ENCODE measurements at places on chromosomes 2 and 18.
A peak's percentile ranks its signal among the peaks of the same experiment; 100 is the strongest.

DNA sequence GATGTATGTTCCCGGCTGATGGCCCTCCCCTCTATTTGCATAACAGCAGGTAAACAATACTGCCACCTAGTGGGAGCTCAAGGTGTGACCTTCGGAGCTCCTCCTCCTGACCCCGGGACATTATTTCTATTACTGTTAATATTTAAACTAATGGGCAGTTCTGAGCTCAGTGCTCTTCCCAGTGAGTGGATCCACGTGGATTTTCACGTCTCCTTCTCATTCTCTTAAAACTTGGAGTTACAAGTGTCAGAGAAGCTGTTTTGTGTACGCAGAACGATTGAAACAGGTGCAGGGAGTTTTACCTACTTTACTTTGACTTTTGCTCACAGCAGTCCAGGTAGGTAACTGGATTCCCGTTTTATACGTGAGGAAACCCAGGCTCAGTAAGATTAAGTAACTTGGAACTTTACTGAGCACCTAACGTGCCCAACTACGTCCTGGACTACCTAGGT, 127.3 kb downstream of the PRKCE start:
- DNase-seq: no peak

GRCh38 chr2:241108271-241109209, 6.5 kb upstream of the MTERF4 start:
- no peak for DNase-seq

GRCh38 chr2:65586516-65586915, 154.1 kb upstream of the SPRED2 start:
- no peak for DNase-seq

DNA sequence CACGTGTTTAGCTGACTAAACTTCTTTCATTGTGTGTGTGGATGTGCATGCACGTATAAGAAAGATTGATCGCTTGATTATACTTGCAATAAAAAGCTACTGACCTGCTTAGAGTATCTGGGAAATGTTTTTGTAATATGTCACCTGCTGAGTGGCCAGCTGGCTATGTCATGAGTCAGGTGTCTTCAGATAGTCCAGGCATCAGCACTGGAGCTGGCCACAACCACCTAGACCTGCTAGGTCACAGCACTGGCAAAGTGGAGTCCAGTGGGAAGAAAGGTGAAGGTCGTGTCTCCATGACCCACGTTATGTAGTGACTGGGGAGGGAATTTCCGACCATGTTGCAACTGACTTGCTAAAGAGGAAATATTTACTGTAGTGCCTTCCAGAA, 147.0 kb downstream of the ESCO1 start:
- DNase-seq: no peak

GRCh38 chr2:44747794-44748193, 193.7 kb upstream of the SIX3 start:
- no peak for DNase-seq

- no peak for DNase-seq
Observed at GRCh38 chr2:212956665-212957607, 194.5 kb downstream of the IKZF2 start.

- DNase-seq: no peak
Observed at GRCh38 chr2:10385501-10385900, 62.6 kb downstream of the ODC1 start.

GRCh38 chr2:145800151-145801091, 1280.5 kb upstream of the ZEB2 start:
- no peak for DNase-seq

GRCh38 chr2:8307606-8308180, 374.2 kb upstream of the ID2 start:
- DNase-seq: no peak

- no peak for DNase-seq
Observed at GRCh38 chr2:13616059-13616458, 899.3 kb downstream of the TRIB2 start.

DNA sequence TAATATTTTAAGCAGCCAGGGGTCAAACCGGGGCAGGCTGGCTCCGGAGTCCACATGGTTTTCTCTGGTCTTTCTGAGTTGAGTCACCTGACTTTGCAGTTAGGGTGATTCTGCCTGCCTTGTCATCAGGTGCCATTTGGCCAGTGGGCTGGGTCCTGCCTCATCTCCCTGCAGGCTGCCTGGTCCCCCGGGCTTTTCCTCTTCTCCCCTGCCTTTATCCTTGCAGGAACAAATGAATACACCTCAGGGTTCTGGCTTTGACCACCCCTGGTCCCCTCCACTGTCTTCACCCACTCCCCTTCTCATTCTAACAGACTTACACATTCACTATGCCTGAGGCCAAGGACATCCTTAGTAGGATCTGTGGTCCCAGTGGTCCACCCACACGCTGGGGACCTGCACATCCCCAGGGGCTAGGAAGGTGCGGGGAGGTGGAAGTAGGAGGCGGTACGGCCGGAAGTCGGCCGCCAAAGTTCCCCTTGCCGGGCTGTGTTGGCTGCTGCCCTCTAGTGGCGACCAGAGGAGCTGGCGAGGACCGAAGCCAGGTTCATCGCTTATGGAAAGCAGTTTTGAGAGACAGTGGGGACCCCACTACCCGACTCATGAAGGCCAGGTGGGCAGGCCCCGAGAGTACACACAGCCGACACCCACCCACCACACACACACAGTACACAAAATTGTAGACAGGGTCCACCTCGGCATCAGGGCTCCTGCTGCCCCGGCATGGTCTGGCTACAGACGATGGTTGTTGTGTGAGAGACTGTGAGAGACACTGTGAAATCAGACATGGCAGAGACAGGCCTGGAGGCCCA, 6.3 kb upstream of the TEX261 start:
- DNase-seq: no peak

GRCh38 chr2:55252832-55253231, 16.2 kb downstream of the MTIF2 start:
- no peak for DNase-seq

GRCh38 chr2:178899656-178900055, 92.4 kb upstream of the TTN start:
- DNase-seq: no peak

- no peak for DNase-seq
Observed at GRCh38 chr2:42052702-42053481, 5.1 kb downstream of the PKDCC start.

- no peak for DNase-seq
Observed at GRCh38 chr18:74728586-74728985, 130.9 kb downstream of the ZNF407 start.

GRCh38 chr2:30625276-30625675, 178.2 kb downstream of the LCLAT1 start:
- no peak for DNase-seq

GRCh38 chr2:47072018-47072691, 83.0 kb downstream of the STPG4 start:
- peak; percentile 85 for DNase-seq

GRCh38 chr2:147636238-147636882, 208.5 kb upstream of the ACVR2A start:
- peak; percentile 43 for DNase-seq

DNA sequence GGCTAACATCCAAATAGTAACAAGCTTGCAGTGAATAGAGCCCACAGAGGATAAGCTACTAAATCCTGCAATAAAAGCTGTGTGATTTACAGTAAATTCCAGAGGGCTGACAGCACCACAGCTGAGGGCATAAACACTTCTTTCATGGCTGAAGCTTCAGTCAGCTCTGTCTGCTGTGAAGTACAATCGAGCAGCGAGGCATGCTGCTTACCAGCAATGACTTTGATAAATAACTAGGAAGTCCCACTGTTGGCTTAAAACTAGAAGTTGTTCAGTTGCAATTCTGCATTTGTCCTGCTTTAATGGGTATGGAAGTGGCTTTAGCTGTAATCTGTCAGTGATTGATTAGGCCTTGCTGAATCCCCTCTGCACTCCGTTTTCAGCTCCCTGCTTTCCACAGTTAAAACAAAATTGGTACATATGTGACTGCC, 65.2 kb upstream of the FIGN start:
- DNase-seq: peak; percentile 68

- no peak for DNase-seq
Observed at GRCh38 chr18:75221897-75222296, 11.3 kb downstream of the TSHZ1 start.

- DNase-seq: no peak
Observed at GRCh38 chr2:235949567-235950472, 218.4 kb downstream of the GBX2 start.

- no peak for DNase-seq
Observed at GRCh38 chr18:6891788-6892187, 162.3 kb downstream of the ARHGAP28 start.

DNA sequence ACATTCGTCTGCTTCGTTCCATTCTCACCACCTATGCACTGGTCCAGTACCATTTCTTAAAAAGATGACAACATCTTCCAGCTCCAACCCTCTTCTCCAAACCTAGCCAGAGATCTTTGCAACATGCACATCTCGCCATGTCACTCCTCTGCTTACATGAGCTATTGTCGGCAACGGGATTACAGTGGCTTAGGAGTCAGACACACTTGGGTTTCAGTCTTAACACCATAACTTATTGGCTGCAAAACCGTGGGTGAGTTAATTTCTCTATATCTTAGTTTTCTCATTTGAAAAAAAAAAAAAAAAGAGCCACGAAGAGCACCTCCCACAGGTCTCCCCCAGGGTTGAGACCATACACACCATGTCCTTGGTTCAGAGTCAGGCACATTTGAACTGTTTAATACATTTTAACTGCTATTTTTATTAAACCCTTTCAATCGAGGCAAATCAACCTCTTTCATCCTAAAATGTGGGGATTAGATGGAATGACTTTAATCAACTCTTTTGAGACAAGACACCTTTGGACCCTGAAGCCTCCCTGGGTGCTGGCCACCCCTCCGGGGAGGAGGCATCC, 889 bp downstream of the ANKRD29 start:
- DNase-seq: no peak

DNA sequence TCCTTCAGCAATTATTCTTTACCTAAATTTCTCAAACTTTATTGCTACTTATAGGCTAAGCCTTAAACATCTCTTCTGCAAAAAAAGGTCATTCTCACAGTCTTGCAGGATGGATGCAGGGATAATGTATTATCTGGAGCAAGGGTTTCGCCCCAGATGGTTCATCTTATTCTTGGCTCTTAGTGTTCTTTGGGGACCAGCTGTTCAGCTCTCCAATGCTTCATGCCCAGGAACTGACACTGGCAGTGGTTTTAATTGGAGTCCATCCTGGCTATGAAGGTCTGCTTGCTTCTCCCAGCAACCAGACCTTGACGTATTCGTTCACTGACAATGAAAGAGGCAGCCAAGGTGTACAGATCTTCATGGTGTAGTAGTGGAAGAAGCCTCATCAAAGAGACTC, 331.9 kb downstream of the SLC8A1 start:
- no peak for DNase-seq

DNA sequence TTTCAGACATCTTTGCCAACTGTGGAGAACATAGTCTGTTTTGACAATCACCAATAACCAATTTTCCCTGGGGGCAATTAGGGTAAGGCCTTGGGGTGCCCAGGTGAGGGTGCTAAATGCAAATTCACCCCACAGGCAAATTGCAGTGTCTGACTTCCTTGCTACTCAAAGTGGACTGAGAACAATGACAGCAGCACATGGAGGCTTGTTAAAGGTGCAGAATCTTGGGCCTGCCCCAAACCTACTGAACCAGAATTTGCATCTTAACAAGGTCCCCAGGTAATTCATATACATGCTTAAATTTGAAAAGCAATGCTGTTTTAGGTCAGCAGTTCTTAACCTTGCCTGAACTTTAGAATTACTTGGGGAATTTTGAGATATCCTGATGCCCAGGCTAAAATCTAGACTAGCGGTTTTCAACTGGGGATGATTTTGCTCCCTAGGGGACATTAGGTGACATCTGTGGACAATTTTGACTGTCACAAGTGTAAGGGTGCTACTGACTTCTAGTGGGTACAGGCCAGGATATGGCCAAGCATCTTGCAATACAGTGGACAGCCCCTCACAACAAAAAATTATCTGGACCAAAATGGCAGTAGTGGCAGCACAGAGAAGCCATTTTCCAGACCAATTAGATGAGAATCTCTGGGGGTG, 80.2 kb upstream of the GCFC2 start:
- DNase-seq: no peak

- DNase-seq: no peak
Observed at GRCh38 chr2:169765523-169765922, 31.9 kb downstream of the KLHL23 start.

DNA sequence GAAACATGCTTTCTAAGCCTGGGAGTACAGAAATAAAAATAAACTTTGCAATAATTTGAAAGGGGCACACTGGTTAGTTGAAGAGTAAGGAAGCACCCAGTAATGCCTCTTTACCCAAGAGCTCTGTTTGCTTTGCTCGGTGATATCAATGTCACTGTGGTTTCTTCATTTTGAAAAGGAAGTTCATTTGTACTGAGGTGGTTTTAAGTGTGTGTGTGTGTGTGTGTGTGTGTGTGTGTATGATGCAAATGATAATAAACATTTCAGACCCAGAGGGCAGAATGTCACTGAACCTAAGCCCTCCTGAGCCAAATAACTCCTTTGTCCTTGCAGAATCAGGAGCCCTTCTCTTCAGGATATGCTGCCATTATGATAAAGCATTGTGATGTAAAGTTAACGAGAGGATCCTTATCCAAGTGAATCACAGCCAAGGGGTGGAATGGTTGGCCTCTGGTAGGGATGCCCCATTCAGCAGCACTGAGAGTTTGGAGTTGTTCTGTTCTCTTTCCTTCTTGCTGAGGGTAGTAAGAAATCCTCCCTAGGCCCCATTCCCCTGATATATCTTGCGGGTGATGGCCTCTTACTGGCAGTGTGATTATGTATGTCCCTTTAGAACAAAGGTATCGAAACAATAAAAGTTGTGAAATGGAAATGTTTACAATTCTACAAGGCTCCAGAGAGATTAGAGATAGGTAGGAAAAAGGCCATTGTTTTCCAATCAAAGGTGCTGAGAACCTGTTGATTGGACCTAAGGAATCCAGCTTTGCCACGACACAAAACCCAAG, 7.6 kb downstream of the ITGA6 start:
- no peak for DNase-seq

- DNase-seq: peak; percentile 53
Observed at GRCh38 chr2:72149556-72150156, 2.0 kb upstream of the CYP26B1 start.

DNA sequence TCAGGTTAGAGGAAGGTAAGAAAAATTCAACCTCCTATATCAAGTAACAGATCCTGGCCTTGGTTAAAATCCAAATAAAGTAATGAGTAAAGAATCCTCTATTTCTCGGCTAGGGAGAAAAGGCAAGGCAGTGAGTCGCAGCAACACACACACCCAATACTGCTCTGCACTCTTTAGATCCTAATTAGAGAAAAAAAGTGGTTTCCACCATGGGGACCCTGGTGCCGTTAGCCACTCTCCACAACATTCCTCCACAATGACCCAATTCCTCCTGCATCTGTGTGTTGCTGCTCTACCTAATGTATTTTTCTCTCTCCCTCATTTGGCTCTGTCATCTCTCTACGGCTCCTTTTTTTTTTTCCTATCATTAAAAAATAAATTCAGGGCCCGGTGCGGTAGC, 462.7 kb downstream of the METTL4 start:
- DNase-seq: no peak

GRCh38 chr2:60883896-60884295, 2.5 kb downstream of the REL start:
- DNase-seq: no peak

GRCh38 chr2:109442715-109443319, 170.9 kb downstream of the SEPTIN10 start:
- DNase-seq: no peak
